ENCODE measurements at places on chromosomes 11 and 22.
A peak's percentile ranks its signal among the peaks of the same experiment; 100 is the strongest.

DNA sequence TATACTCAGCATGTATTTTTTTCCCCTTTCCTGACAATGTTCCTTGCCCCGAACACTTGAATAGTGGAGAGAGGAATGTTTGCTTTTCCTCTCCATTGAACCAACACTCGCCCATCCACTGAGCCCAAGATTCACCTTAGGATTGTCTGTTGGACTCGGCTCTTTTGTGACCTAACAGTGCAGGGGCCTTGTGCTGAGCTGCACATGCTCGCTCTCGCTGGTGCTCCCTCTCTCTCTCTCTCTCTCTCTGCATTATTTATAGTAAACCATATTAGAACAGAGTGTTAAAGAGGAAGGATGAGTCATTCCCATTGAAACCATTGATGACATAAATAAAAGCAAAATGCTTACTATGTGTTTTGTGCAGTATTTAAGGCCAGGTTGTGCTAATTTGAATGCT lies 20.7 kb downstream of the ZBTB16 start:
- no peak for DNase-seq
- peak overlapping the region; percentile 12 for H3K4me3 ChIP-seq
- H3K36me3 ChIP-seq, result no peaks in the 10 kb centered on the region
- H3K27me3 ChIP-seq, result no peaks in the 10 kb centered on the region

GRCh38 chr22:44179196-44179988 lies 1.3 kb upstream of the PARVG start:
- H3K4me1 ChIP-seq, result no peaks in the 10 kb centered on the region
- H3K27ac ChIP-seq, result no peak overlapping the region
- H3K4me3 ChIP-seq, result no peak overlapping the region
- H3K27me3 ChIP-seq, result no peaks in the 10 kb centered on the region

GRCh38 chr11:63768237-63769041 lies at the start of gene ZFTA:
Gene ZFTA (minus strand): TSS chr11:63768775. CDS start chr11:63768622, 153 bp downstream.
- peak within 1 kb of the TSS; percentile 90 for H3K4me3 ChIP-seq
- H3K4me1 ChIP-seq, result no peaks in the 10 kb centered on the region
- H3K27me3 ChIP-seq, result no peaks in the 10 kb centered on the region
- peak within 1 kb of the TSS; percentile 79 for H3K27ac ChIP-seq
- H3K36me3 ChIP-seq, result no peaks in the 10 kb centered on the region

GRCh38 chr11:56740107-56740506 lies 8.4 kb downstream of the OR9G4 start:
- no peak for DNase-seq
- no peak overlapping the region for H3K27ac ChIP-seq
- H3K4me3 ChIP-seq, result no peak overlapping the region
- H3K36me3 ChIP-seq, result no peaks in the 10 kb centered on the region
- H3K4me1 ChIP-seq, result no peaks in the 10 kb centered on the region
- H3K27me3 ChIP-seq, result no peaks in the 10 kb centered on the region

DNA sequence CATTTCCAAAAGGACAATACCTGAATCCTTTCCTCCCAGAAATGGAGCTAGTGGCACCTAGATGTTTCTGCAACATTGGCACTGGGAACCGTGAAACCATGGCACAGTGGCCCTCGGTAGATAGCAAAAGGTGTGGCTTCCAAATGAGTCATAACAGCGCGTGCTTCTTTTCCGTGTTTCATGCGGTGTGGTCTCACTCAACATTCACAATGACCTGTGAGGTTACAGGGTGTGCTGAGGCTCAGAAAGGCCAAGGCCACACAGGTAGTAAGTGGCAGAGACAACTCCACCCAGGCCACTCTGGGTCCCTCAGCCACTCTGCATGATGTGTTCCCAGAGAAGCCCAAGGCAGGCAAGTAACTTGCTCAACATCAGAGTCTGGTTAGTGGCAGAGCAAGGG lies 67.4 kb downstream of the TP53I11 start:
- H3K27ac ChIP-seq, result no peak overlapping the region
- H3K36me3 ChIP-seq, result no peaks in the 10 kb centered on the region
- H3K4me3 ChIP-seq, result no peak overlapping the region
- no peak for DNase-seq

GRCh38 chr22:20953668-20954500 lies 13.2 kb upstream of the AIFM3 start:
- no peak overlapping the region for H3K4me3 ChIP-seq
- H3K27me3 ChIP-seq, result no peaks in the 10 kb centered on the region
- no peak for DNase-seq

- no peak for DNase-seq
- H3K4me1 ChIP-seq, result no peaks in the 10 kb centered on the region
- no peaks in the 10 kb centered on the region for H3K36me3 ChIP-seq
- no peaks in the 10 kb centered on the region for H3K27me3 ChIP-seq
- no peak overlapping the region for H3K27ac ChIP-seq
- no peak overlapping the region for H3K4me3 ChIP-seq
Measured at GRCh38 chr11:92623055-92623454, 346.4 kb upstream of the MTNR1B start.

- H3K36me3 ChIP-seq, result no peaks in the 10 kb centered on the region
- H3K4me3 ChIP-seq, result peak overlapping the region; percentile 90
- H3K27ac ChIP-seq, result peak overlapping the region; percentile 66
- DNase-seq, result peak; percentile 48
Measured at GRCh38 chr22:33919391-33920196, 682 bp downstream of the LARGE1 start.

GRCh38 chr11:9046481-9046880 lies 42.7 kb upstream of the NRIP3 start:
- DNase-seq, result no peak
- no peaks in the 10 kb centered on the region for H3K27me3 ChIP-seq
- no peak overlapping the region for H3K27ac ChIP-seq

- H3K27me3 ChIP-seq, result no peaks in the 10 kb centered on the region
- no peak overlapping the region for H3K4me3 ChIP-seq
- H3K36me3 ChIP-seq, result no peaks in the 10 kb centered on the region
- H3K4me1 ChIP-seq, result no peaks in the 10 kb centered on the region
- DNase-seq, result no peak
- H3K27ac ChIP-seq, result no peak overlapping the region
Measured at GRCh38 chr11:105821781-105822180, 200.3 kb downstream of the MSANTD4 start.

GRCh38 chr11:870127-870413 lies 27.4 kb downstream of the TSPAN4 start:
- H3K36me3 ChIP-seq, result no peaks in the 10 kb centered on the region
- H3K4me3 ChIP-seq, result no peak overlapping the region
- DNase-seq, result no peak
- H3K4me1 ChIP-seq, result no peaks in the 10 kb centered on the region

GRCh38 chr11:100638648-100639047 lies 48.4 kb upstream of the ARHGAP42 start:
- no peaks in the 10 kb centered on the region for H3K27me3 ChIP-seq
- no peaks in the 10 kb centered on the region for H3K36me3 ChIP-seq
- no peak overlapping the region for H3K27ac ChIP-seq
- DNase-seq, result no peak

GRCh38 chr11:116376547-116376946 lies 396.2 kb downstream of the BUD13 start:
- H3K27me3 ChIP-seq, result no peaks in the 10 kb centered on the region
- no peaks in the 10 kb centered on the region for H3K4me1 ChIP-seq
- no peak for DNase-seq

DNA sequence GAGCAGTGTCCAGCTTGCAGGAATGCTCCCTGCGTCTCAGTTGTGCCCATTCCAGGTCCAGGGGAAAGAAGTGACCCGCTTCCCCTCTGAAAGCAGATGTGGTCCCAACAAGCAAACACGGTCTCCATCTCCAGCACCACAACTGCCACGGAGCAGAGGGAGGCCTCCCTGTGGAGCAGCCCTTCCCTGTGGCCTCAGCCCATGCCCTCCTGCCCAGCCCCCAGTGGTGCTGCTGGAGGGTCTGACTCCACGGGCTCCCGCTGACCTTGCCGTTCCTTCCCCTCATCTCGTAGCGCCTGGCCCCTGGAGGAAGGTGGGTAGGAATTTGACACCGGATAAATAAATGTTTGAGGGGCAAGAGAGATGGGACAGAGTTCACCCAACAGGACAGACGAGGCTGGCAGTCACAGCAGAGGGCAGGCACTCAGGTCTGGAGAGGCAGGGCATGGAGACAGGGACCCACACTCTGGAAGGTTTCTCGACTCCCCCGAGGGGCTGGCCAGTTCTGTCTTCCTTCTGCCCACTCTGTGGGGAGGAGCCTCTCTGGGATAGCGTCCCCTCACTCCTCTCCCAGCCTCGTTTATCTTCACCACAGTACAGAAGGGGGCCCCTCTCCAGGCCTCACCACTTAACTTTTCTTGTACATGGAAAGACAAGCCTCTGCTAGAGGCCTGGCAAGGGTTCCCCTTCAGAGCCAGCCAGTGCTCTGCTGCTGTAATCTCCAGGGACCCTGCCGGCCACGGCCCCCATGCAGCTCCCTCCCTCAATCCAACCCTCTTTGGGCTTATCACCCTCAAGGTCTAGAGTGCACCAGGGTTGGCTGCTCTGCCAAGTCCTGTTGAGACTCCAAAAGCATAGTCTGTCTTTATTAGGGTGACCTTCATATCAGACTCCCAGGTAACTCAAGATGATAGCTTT lies 7.5 kb upstream of the ST3GAL4 start:
- H3K36me3 ChIP-seq, result no peaks in the 10 kb centered on the region
- no peaks in the 10 kb centered on the region for H3K4me1 ChIP-seq
- no peak for DNase-seq
- no peak overlapping the region for H3K4me3 ChIP-seq
- H3K27me3 ChIP-seq, result no peaks in the 10 kb centered on the region

DNA sequence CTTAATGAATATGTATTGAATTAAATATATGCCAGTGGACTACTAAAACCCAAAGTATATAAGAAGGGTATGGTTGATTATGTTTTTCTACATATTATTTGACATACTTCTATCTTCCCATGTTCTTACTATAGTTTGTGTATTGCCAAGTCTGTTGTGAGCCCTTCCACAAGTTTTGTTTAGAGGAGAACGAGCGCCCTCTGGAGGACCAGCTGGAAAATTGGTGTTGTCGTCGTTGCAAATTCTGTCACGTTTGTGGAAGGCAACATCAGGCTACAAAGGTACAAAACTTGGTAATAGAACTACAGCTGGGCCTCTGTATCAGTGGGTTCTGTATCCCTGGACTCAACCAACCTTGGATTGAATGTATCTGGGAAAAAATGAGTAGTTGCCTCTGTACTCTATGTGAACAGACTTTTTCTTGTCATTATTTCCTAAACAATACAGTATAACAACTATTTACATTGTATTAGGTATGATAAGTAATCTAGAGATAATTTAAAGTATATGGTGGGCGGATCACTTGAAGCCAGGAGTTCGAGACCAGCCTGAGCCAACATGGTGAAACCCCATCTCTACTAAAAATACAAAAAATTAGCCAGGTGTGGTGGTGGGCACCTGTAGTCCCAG lies 38.7 kb upstream of the TTC36 start:
- DNase-seq, result no peak
- no peaks in the 10 kb centered on the region for H3K27me3 ChIP-seq
- H3K4me3 ChIP-seq, result no peak overlapping the region
- H3K27ac ChIP-seq, result no peak overlapping the region
- H3K36me3 ChIP-seq, result no peaks in the 10 kb centered on the region
- H3K4me1 ChIP-seq, result no peaks in the 10 kb centered on the region

GRCh38 chr22:20563466-20563906 lies 56.1 kb downstream of the MED15 start:
- H3K27me3 ChIP-seq, result no peaks in the 10 kb centered on the region
- peaks cover 22% of the 10 kb centered on the region for H3K4me1 ChIP-seq
- no peak for DNase-seq
- no peaks in the 10 kb centered on the region for H3K36me3 ChIP-seq
- no peak overlapping the region for H3K4me3 ChIP-seq

GRCh38 chr11:66006891-66007176 lies 4.5 kb downstream of the BANF1 start:
- no peaks in the 10 kb centered on the region for H3K36me3 ChIP-seq
- H3K27me3 ChIP-seq, result no peaks in the 10 kb centered on the region
- H3K27ac ChIP-seq, result peak overlapping the region; percentile 23
- no peak overlapping the region for H3K4me3 ChIP-seq
- no peak for DNase-seq
- peaks cover 8% of the 10 kb centered on the region for H3K4me1 ChIP-seq

GRCh38 chr11:69213316-69213715 lies 57.6 kb downstream of the SMIM38 start:
- H3K27me3 ChIP-seq, result no peaks in the 10 kb centered on the region
- H3K4me3 ChIP-seq, result no peak overlapping the region
- H3K27ac ChIP-seq, result no peak overlapping the region
- H3K4me1 ChIP-seq, result no peaks in the 10 kb centered on the region

DNA sequence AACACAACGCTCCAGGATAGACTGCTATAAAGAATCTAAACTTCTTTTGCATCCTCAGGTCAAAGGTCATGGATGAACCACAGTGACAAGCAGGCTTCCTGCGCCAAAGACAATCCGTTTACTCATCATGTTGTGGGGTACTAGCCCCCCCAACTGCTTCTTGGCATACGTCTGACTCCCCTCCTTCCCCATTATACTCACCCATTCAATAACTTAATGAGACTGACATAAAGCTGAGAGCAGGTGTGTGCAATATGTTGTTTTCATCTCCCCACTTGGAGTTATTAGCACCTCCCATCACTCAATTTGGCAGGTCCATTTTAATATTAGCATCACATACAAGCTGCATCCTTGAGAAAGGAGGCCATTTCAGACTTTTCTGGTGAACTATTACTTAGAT lies 157.1 kb downstream of the CADM1 start:
- H3K27me3 ChIP-seq, result no peaks in the 10 kb centered on the region
- H3K4me3 ChIP-seq, result no peak overlapping the region
- H3K4me1 ChIP-seq, result no peaks in the 10 kb centered on the region
- no peak for DNase-seq

DNA sequence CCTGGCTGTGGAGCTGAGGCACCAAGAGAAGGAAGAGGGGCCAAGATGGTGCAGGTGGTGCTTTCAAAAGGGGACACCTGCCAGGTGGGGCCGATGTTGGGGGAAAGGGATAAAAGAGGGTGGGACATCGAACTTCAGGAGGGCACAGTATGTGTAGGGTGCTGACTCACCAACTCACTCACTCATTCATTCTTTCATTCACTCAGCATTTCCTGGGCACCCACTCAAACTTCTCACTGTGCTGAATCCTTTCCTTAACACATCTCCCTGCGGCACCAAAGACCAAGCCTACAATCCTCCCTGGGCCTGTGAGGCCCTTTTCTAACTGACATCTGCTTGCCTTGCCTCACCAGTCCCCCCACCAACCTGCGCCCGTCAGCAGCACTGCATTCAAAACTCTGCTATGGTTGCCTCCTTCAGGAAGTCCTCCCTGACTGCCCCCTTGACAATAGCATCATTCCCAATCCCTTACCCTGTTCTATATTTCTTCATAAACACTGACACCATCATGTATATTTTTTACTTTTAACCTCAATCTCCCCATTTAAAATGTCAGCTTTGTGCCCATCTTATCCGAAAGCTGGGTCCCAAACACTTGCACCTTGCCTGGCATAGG lies 246.6 kb downstream of the MN1 start:
- H3K4me3 ChIP-seq, result no peak overlapping the region
- H3K27ac ChIP-seq, result no peak overlapping the region
- H3K27me3 ChIP-seq, result no peaks in the 10 kb centered on the region
- H3K4me1 ChIP-seq, result no peaks in the 10 kb centered on the region
- H3K36me3 ChIP-seq, result no peaks in the 10 kb centered on the region

DNA sequence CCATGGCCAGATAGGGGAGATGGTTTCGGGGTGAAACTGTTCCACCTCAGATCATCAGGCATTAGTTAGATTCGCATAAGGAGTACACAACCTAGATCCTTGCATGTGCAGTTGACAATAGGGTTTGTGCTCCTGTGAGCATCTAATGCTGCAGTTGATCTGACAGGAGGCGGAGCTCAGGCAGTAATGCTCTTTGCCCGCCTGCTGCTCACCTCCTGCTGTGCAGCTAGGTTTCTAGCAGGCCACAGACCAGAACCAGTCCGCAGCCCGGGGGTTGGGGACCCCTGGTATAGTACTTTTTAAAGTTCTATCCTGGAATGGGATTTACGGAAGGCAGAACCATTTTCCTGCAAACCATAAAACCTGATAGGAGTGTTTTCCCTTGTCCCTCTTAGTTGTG lies 54.6 kb downstream of the POLD3 start:
- H3K4me3 ChIP-seq, result no peak overlapping the region
- no peaks in the 10 kb centered on the region for H3K4me1 ChIP-seq

Measured in breast epithelium (tissue), 4 donors.